ENCODE measurements at places on chromosomes 12 and 14.

DNA sequence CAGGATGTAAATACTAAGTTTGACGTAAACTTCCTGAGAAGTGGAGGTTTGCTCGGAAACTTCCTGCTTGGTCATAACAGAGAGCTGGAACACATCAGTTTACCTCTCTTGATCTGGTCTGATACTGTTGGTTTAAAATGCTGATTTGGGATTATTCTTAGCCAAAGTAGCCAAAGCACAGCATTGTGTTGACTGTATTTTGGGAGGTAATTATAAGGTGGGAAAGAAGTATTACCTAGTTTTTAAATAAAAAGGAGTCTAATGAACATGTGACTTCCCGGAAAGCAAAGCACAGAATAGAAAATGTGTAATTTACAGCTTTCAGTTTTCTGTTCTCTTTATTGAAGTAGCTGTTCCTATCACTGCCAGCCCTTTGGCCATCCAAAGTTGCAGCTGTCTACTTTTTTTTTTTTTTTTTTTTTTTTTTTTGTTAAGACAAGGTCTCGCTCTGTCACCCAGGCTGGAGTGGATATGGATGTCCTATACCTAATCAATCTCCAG is 52.2 kb upstream of the SRP54 start:
- DNase-seq: no peak

GRCh38 chr12:7188562-7189397 is 706 bp upstream of the PEX5 start:
- DNase-seq: peak; percentile 55

GRCh38 chr14:54194501-54194900 is 202.3 kb upstream of the CDKN3 start:
- no peak for DNase-seq

- no peak for DNase-seq
These were observed 994.7 kb downstream of the VRK1 start for GRCh38 chr14:97791906-97792305.

- DNase-seq: no peak
These were observed 33.5 kb downstream of the MED13L start for GRCh38 chr12:116244001-116244400.

- DNase-seq: no peak
These were observed 78.9 kb downstream of the EMP1 start for GRCh38 chr12:13275241-13276085.

GRCh38 chr14:93105362-93105761 is 10.4 kb downstream of the ITPK1 start:
- DNase-seq: no peak

GRCh38 chr14:89315493-89316470 is 101.3 kb downstream of the FOXN3 start:
- no peak for DNase-seq

GRCh38 chr14:20632448-20632830 is 9.1 kb downstream of the OR6S1 start:
- DNase-seq: no peak

- no peak for DNase-seq
These were observed 1.9 kb downstream of the GNG2 start for GRCh38 chr14:51862176-51862796.

- no peak for DNase-seq
These were observed 263.5 kb downstream of the FOXG1 start for GRCh38 chr14:29030121-29030520.

- no peak for DNase-seq
These were observed 58.2 kb downstream of the SAMD4A start for GRCh38 chr14:54625112-54625511.

DNA sequence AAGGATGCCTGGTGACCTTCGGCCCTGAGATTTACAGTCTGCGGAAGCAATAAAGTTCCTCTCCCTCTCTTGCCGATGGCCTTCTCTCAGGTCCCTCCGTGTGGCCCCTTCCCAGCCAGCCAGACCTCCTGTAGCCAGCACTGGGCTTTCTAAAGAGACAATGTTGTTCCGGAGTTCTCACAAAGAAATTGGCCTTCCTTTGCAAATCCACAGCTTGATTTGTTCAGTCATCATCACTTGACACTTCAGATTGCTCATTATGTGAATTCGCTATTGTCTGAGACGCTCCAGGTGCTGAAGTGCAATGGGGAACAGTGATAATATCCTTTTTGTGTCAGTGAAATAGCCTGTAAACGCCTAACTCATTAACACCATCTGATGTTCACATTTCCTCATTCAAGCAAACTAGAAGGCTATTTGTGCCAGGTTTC is 43.7 kb upstream of the GPHB5 start:
- no peak for DNase-seq

DNA sequence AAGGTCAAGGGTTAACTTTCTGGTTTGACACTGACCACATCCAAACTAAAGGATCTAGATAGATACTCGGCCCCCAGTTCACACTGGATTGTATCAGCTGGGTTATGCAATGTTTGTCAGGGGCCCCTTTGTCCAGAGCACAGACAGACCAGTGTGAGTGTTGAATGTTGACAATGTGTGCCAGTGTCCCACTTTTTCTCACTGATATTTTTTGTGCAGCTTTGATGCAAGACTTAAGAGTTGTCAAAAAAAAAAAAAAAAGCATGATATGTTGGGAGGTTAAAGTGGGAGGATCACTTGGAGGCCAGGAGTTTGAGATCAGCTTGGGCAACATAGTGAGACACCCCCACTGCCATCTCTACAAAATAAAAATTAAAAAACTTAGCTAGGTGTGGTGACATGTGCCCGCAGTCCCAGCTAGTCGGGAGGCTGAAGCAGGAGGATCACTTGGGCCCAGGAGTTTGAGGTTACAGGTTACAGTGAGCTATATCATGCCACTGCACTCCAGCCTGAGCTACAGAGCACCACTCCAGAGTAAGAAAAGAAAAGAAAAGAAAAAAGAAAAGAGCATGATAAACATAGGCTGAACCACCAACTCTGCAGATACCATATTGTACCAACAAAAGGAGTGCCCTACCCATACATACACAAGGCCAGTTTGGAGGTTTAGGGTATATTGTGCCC is 97.5 kb downstream of the LGR5 start:
- no peak for DNase-seq

DNA sequence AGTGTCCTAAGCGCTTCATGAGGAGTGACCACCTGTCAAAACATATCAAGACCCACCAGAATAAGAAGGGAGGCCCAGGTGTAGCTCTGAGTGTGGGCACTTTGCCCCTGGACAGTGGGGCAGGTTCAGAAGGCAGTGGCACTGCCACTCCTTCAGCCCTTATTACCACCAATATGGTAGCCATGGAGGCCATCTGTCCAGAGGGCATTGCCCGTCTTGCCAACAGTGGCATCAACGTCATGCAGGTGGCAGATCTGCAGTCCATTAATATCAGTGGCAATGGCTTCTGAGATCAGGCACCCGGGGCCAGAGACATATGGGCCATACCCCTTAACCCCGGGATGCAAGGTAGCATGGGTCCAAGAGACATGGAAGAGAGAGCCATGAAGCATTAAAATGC is 12.7 kb upstream of the AMHR2 start:
- no peak for DNase-seq

DNA sequence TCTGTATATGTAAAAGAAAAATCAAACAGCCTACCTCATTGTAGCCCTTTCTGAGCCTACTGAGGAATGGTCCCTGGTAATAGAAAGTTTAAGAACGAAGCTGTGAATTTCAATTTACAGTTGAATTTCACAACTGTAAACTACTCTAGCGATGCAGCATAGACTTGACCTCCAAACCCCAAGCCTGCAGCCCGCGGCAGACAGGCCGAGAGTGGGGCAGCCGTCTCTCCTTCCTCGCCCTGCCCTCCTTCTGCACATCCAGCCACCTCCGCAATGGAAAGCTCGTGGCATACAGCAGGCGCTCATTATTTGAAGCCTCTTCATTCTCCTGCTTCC is 15.3 kb downstream of the RNASE2 start:
- DNase-seq: no peak

- no peak for DNase-seq
These were observed 473 bp upstream of the TMEM19 start for GRCh38 chr12:71685312-71685906.

DNA sequence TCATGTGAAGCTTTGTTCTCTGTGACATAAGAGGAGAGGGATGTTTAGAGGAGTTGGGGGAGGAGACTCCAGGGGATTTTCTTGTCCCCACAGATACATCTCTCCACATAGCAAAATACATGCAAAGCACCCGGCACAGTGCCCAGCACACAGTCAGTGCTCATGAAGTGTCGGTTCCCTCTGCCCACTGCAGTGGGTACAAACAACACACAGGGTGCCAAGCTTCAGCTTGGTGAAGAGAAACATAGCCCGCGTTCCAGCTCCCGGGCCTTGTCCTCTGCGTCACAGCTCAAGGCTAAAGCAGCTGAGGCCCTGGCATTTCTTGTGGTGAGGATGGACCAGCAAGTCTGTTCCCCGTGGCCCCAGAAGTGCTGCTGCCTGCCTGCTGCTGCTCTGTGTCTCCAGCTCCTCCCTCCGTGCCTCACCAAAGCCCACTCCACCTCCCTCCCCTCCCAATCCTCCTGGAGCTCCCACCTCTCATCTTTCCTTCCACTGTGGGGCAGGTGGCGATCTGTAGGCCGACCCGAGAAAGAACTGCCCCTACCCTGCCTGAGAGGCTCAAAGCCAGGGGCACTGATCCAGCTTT is 57.0 kb upstream of the FKBP4 start:
- no peak for DNase-seq

GRCh38 chr12:46219877-46220655 is 48.8 kb downstream of the SLC38A1 start:
- DNase-seq: no peak

- no peak for DNase-seq
These were observed at the start of gene INF2 for GRCh38 chr14:104689109-104689880. Gene INF2, plus strand, starts transcription at chr14:104689618. Its CDS starts 11,748 bp downstream, at chr14:104701366.

DNA sequence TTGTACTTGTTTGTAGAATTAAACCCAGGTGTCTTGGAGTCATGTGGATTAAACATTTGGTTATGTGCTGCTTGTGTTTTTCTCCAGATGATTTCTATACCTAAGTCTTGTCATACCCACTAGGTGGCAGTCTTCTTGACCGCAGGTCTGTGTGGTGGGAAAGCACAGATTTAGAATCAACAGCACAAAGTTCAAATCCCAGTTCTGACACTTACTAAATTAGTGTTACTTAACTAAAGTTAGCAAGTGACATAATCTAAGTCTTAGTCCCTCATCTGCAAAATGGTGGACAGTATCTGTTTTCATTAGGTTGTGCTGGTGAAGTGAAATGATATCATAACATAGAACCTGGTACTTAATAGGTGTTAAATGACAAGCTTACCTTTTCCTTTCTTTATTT is 151.0 kb upstream of the ARHGAP5 start:
- DNase-seq: no peak

DNA sequence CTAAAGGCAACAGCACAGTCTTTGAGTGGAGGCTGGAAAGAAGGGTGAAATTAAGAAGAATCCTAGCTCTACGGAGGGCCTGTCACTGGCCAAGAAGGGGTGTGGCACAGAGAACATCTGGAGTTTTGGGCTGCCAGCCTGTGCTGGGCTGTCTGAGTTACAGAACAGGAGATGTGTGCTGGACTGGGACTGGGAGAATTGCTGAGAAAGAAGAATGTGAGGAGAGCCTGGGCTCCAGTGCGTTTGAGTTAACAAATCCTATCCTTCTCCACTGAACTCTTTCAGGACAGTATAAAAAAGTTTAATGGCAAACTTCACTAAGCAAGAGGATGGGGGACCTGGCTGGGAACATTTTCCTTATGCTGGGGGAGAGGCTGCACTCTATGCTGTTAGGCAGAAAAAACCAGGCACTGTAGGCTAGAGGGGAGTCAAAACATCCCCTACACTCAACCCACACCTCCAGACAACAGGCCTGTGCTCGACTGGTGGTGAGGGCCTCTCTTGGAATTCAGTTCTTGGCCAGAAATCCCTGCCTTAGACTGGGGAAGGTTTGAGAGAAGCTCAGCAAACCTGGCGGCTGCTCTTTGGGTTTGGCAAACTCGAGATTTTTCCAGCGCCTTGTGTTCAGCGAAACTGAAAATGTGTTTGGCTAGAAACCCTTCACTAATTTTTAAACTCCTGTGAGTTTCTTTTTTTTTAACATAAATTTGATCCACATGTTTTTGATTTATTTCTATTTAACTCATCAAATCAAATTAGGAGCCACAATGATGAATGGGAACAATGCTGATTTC is 217.3 kb downstream of the MON2 start:
- no peak for DNase-seq

GRCh38 chr14:95998656-95999055 is 40.5 kb upstream of the C14orf132 start:
- DNase-seq: no peak

GRCh38 chr12:66637699-66638301 is 41.1 kb downstream of the GRIP1 start:
- DNase-seq: no peak

DNA sequence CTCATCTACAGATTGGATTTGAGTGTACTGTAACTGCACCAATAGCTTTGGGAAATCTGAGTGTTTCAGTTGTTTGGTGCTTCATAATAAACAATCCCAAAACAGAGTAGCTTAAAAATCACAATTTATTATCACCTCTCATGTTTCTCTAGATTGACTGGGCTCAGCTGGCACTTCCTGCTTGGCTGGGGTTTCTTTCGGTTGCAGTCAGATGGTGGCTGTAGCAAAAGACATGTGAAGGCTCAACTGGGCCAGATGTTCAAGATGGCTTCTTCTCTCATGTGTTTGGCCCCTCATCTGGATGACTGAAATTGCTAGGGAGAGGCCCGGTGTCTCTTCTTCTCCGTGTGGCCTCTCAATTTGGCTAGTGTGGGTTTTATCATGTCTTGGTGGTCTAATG is 12.1 kb upstream of the BMP4 start:
- no peak for DNase-seq

DNA sequence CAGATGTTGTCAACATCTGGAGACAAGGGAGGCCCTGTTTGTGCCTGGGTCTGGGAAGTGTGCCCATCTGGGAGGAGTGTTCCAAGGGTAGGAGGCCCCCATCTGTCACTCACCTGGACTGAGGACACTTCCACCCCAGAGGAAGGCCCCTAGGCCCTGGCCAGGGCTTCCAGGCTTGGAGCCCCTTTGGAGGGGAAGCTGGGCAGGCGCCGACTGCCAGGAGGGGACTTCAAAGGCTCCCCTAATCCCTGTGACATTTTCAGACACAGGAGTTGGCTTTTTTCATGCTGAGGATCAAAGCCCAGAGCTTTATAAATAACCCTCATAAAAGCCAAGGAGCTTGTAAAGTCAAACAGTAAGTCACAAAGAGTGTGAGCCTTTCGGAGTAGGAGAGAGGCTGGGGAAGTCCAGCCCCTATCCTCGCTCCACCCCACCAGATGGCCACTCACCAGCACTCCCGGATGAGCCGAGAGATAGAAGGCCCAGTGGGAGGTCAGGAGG is 17.6 kb upstream of the FAM222A start:
- DNase-seq: no peak

DNA sequence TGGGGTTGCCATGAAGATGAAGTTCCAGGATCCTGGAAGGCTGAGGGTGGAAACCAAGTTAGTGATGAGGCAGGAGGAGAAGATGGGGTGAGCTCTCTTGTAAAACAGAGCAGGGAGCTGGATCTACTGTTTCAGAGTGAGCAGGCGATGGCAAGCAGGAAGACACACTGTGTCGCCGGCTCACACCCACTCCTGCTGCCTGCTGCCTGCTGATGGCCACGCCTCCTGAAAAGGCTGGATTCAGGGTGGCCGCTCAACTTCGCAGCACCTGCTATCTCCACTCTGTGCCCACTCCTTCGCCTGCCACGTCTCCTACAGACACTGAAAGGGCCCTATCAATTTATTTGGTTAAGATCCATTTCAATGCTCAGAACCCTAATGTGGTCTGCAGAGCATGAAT is 96.1 kb downstream of the RBM19 start:
- DNase-seq: no peak

GRCh38 chr12:123986374-123986965 is 13.5 kb downstream of the ZNF664 start:
- no peak for DNase-seq

Data from activated naive CD4-positive, alpha-beta T cell (primary cell).